Cardiac septum (tissue), 1 donor: ENCODE measurements at places on chromosomes 2 and 18. TPM values are rescaled to one million over a fixed set of nuclear protein-coding genes. Genes with fewer than 3 reads are reported as not detected.
A peak's percentile ranks its signal among the peaks of the same experiment; 100 is the strongest.

DNA sequence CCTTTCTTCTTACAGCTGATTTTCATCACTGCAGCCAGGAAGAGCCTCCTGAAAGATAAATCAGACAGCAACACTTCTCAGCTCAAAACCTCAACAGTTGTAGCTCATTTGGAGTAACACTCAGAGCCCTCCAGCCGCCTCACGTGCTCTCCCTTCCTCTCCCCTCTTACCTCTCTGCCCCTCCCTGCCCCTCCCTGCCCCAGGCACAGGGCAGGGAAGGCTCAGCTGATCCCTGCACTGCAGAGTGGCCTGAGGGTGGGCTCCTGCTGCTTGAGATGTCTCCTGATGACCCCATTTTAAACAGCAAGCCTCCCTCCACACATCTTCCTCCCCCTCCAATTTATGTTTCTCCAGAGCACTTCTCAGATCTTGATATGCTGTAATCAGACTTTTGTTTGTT lies 54.4 kb downstream of the SH3YL1 start:
- no peak for DNase-seq

The GNAL gene
- 1.1 TPM for total RNA-seq

The VSNL1 gene
- total RNA-seq: 42.7 TPM

DNA sequence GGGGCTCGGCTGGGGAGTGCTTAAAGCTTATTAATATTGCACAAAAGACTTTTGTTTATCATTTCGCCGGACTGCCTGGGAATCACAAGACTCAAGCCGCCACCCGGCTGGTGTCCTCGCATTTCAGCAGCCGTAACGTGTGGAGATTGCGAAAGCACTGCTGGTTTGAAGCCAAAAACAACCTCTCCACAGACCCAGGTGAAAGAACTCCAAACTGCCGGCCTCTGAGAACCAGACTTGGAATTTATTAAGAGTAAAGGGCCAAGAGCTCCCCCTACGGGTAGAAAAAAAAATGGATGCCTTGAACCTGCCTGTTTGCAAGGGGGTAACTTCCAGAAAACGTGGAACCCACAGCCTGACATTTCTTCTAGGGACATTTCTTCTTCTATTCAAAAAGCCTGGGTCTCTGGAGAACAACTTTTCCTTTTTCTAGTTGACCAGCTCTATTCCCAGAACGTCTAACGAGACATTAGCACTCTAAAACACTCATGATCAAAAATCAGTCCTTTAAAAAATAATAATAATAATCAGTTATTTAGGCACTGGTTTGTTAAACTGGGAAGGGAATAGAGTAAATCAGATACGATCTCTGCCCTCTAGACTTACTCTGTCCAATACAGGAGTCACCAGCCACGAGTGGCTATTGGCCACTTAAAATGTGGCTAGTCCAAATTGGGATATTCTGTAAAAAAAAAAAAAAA lies 216.3 kb downstream of the C1D start:
- DNase-seq: peak; percentile 77

DNA sequence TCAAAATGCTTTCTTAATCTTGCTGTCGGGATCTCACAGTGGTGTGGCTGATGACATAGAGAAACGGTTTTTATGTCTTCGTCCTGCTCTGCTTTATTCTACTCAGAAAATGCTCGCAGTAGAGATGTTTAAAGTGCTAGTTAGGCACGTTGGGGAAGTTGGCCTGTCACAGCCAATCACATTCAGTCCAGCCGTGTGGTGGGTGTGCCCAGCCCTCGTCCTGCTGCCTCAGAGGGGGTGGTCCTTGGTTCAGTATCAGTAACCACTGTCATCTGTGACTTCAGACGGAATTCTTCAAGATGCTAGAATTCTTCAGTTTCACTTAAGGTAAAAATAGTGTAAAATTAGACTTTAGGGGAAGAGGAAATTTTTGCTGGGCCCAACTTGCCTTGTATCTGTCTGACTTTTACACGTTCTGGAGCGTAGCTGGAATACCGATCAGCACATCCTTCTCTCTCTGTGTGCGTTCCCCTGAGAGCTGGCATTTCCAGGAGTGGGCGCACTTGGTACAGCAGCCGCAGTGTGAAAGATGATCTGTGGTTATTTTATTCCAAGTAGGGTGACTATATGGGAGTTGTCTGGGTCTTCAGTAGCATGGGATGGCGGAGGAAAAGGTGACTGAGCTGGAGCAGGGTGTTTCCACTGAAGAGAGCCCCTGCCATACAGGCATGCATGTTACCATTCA lies 18.5 kb downstream of the TRAF3IP1 start:
- no peak for DNase-seq

DNA sequence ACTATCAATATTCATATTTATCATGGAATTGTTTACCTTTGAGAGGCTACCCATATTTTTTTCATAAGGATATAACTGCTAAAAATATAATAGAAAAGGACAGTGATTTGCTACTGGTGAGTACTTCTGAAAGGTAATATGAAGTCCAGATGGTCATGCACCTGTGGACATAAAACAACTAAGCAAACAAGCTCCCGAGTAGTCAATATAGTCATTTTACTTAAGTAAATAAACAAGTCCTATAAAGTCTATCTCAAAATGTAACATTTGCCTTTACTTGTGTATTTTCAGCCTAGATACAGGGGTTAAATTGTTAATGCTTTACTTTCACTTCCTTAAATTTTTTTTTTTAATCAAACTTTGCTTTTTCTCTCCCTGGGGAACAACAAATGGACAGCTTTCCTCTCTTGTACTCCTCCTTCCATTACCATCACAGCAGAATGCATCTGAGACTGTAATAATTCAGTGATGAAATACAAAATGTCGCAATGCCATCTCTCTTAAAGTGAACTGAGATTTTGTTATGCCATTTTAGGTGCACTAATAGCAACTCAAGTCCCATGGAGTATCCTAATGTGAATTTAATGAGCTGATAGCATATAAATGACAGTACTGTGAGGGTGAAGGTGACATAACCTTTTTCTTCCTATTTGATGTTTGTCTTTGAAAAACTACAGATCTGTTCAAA lies 1325.4 kb upstream of the ZEB2 start:
- no peak for DNase-seq

DNA sequence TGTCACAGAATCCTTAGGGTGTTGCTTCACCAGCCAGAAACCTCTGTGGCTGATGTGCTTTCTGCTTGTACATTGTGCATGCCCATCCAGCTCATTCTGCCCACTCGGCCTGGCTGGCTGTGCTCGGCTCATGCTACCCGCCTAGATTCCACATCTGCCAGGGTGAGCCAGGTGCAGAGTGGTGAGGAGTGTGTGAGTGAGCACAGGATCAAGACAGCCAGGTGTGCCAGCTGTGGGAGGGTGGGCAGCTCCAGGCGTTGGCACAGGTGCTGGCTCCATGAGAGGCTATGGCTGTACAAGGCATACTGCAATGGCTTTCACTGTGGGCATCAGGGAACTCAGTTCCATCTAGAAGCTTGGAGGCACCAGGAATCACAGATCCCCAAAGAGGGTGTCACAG lies 1321.8 kb upstream of the CRIM1 start:
- DNase-seq: no peak

DNA sequence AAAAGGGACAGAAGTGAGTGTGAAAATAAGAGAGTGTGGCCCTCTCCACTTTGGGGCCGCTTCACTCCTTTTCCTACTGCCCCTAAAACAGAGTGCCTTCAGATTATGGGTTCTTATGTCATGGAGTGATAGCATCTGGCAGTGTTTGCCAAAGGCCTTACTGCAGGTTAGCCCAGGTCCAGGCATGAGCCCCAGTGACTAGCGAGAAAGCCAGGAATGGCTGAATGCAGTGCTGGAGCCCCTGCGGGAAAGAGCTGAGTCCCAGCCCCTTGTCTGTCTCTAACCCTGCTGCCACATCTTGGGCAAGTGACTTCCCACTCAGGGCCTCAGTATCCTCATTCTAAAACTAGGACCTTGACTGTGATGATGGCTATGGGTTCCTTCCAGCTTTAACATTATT lies 6.0 kb downstream of the IGFBP5 start:
- peak; percentile 66 for DNase-seq
